ENCODE measurements at places on chromosomes 12 and 14.

GRCh38 chr12:105040476-105040875 lies 43.8 kb downstream of the ALDH1L2 start:
- DNase-seq: no peak

GRCh38 chr12:108375986-108376663 lies 37.0 kb upstream of the CMKLR1 start:
- DNase-seq: no peak

DNA sequence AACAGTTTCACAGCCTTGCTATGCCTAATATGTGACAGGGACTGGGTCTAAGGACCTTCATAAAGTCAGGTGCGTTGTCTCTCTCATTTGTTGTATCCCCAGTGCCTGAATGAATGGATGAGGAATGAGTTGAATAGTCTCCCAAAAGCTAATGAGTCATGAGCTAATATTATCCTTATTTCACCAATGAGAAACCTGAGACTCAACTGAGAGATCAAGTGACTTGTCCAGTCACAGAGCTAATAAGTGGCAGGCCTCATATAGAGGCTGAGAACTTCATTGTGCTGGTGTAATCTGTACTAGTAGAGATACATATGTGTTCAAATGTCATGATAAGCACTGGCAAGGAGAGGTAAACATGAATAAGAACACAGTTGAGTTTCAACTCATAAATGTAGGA lies 612.4 kb downstream of the NRXN3 start:
- DNase-seq: no peak

GRCh38 chr14:51661504-51661903 lies 9.8 kb downstream of the FRMD6 start:
- DNase-seq: no peak

DNA sequence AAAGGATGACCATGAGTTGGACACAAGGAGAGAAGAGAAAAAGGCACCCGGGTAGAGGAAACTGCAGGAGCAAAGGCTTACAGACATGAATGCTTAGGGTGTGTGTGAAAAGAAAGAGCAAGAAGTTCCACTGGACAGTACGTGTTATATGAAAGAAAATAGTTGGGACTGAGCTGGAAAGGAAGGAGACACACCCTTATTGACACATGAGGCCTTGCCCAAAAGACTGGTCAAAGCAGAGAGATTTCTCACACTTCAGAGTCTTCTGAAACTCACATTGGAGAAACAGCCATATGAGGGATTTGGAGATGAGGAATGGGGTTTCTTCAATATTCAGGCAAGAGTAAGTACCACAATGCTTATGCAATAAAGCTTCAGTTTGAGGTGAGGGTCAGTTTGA lies 56.0 kb downstream of the TTC9 start:
- no peak for DNase-seq

GRCh38 chr12:19186722-19187661 lies 57.5 kb downstream of the PLEKHA5 start:
- DNase-seq: no peak

GRCh38 chr12:129379076-129379804 lies 524.6 kb downstream of the TMEM132D start:
- DNase-seq: no peak

GRCh38 chr12:125124320-125124966 lies 59.2 kb downstream of the AACS start:
- DNase-seq: no peak

DNA sequence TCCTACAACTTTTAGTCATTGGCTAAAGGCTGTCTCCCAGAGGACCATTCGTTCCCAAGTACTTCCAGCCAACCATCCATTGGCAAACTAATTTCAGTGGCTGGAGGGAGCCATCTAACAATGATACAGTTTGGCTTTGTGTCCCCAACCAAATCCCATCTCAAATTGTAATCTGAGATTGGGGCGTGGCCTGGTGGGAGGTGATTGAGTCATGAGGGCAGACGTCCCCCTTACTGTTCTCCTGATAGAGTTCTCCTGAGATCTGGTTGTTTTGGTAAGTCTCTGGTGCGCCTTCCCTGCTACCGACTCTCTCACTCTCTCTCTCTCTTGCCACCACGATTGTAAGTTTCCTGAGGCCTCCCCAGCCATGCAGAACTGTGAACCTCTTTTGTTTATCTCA lies 99.7 kb upstream of the FUT8 start:
- no peak for DNase-seq

DNA sequence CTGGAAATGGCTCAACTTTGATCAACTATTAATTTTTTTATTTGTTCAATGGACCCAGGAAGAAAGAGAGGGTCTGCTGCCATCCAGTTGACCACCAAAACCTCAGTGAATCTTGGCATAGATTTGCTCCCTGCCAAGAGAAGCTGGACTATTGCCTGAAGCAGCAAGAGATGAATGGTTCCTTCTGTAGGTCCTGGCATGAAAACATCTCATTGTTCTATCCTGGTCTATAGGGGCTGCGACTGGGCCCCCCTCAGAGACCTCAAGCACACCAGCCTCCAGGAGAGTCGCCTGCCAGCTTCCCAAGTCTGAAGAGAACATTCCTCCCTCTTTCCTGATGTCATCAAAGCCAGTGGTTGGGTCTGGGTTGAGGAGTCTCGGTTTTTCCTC lies 204.9 kb downstream of the TMX1 start:
- no peak for DNase-seq

DNA sequence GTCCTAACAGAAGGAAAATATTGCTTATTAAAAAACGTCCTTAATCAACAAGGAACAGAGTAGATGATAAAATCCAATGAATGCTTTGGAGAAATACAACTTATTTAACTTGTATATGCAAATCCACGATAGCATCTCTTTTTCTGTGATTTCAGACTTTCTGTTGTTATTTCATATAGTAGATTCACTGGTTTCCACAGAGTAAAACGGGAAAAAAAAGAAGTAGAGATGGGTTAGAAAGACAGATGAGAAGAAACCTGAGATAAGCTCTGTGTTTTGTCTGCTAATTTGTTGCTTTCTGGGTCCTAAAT lies 447.7 kb downstream of the RERGL start:
- DNase-seq: no peak

- no peak for DNase-seq
These were observed 224.1 kb upstream of the PLEKHG7 start for GRCh38 chr12:92478692-92479091.

GRCh38 chr12:53298164-53298563 lies 1.3 kb upstream of the MYG1 start:
- DNase-seq: no peak

DNA sequence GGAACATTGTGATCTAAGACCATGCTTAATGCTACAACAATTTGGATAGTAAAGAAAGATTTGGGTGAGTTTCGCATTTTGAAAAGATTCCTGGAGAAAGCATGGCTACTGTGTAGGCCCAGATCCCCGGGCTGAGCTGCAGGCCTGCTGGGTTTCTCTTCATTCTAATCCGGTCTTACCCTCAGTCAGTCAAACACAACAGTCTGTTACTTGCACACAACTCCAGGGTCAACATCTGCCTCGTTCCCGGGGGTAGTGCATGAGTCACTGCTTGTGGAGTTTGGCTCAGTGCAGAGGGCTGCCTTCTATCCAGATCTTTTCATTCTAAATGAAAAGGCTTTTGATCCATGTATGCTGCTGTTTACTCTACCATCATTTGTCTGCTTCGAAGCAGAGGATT lies 60.4 kb upstream of the SEL1L start:
- DNase-seq: no peak

DNA sequence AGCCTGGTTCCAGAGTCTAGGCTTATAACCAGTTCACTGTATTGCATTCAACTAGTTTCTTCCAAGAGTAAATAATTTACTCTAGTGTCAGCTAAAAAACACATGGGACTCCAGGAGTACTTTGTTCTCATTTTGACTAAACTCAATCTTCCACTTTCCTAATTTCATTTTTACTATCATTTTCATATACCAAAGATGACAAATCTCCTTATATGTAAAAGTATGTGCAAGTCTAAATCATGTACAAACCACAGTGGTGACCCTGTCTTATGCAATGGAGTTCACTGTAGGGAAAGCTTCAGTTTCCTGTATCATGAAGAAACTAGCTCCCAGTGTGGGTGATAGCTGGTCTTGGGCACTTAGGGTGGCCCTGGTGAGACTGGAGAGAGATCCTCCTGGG lies 151.6 kb downstream of the HELB start:
- no peak for DNase-seq

- DNase-seq: no peak
These were observed 62.6 kb upstream of the CORO1C start for GRCh38 chr12:108793756-108794441.

- no peak for DNase-seq
These were observed 218.3 kb downstream of the FOXN3 start for GRCh38 chr14:89198544-89199329.

- DNase-seq: no peak
These were observed 35.7 kb upstream of the EML1 start for GRCh38 chr14:99757331-99758070.

DNA sequence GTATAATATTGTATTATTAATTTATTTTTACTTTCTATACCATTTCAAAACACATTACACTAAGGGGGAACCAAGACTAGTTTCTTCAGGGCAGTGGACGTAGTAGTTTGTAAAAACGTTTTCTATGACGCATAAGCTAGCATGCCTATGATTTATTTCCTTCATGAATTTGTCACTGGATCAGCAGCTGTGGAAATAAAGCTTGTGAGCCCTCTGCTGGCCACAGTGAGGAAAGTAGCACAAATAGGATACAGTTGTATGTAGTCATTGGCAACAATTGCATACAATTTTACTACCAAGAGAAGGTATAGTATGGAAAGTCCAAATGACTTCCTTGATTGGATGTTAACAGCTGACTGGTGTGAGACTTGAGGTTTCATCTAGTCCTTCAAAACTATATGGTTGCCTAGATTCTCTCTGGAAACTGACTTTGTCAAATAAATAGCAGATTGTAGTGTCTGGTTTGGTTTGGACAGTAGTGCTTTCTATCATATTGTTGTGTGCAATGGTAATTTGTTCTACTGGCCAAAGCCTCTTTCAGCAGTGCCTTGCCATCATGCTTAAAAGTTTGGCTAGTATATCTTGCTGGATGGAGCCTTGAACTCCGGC lies 24.3 kb upstream of the PLEKHD1 start:
- DNase-seq: peak; percentile 16

DNA sequence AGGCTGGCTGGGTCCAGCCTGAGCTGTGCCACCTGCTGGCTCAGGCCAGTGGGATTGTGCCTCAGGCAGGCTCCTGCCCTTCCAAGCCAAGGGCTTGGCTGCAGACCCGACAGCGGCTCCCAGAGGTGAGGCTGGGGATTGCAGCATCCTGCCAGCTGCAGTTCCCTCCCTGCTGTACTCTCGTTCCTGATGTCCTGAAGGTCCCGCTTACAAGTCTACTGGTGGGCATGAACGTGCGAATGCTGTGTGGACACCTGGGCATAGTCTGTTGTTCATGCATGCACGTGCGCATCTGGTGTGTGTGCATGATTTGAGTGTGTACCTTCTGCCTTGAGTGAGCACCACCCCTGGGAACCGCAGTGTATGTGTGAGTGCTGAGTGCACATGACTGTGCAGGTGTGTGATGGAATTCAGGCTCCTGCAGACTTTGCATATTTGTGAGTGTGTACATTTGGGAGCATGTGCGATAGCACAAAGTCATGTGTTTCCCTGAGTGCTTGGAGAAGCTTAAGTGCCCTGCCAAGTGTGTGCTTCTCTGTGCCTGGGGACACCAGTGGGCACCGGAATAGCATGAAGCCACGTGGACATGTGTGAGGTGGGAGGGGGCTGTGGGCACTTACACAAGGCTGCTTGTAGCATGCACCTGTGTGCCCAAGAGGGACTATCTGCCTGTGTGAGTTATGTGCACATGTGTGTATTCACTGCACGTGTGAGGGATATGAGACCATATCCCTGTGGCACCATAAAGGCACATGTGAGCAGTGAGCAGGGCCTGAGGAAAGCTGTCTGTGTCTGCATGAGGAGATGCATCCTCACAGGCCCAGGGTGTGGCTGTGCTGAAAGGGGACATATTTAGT lies 19.3 kb upstream of the KRT7 start:
- peak; percentile 47 for DNase-seq

GRCh38 chr14:90272523-90272922 lies 16.2 kb downstream of the PSMC1 start:
- no peak for DNase-seq

GRCh38 chr12:116813271-116814041 lies 67.8 kb downstream of the HRK start:
- no peak for DNase-seq

DNA sequence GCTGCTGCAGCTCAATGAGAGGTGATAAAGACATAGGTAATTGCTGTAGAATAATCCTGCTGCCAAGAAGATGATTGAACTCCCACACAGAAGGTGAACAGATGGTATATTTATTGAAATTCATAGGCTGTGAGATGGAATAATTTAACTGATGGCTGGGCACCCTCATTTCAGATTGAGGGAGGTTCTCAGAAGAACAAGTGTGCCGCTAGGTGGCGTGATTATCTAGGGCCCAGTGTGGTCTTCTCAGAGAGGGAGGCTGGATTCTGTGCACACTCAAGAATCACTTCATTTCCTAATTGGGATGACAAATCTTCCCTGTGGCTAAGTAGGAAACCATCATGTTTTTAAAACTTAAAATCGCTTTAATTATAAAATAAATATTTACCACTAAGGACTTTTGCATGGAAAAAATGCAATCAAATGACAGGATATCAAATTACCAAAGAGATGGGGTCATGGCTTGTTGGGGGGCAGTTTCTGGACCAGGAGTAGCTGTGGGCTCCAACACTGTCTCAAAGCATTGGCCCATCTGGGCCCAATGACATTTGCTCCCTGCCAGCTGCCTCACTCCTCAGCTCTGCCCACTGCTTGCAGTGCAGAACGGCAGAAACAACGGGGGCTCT lies 132.3 kb downstream of the SNAPC1 start:
- peak; percentile 26 for DNase-seq

- no peak for DNase-seq
These were observed 107.2 kb upstream of the FGD4 start for GRCh38 chr12:32292151-32292550.

GRCh38 chr14:61486930-61487495 lies 165.6 kb downstream of the PRKCH start:
- no peak for DNase-seq

DNA sequence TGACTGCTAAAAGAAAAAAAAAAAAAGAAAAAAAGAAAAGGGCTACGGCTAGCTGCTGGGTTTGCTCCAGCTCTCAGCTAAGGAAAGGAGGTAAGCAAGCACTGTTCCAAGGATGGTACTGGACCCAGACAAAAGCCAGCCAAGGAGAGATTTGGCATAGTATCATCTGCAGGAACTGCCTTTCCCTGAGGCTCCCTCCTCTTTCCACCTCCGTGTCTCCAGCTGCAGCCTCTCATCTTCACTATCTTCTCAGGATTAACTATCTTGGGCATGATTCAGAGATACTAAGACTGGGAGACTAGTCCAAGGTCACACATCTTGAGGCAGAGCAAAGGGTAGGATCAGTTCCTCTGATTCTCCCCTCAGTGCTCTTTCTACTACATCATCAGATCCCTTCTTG lies 6.0 kb downstream of the KITLG start:
- no peak for DNase-seq

Measured in T-helper 9 cell (primary cell).